Activated CD4-positive, alpha-beta T cell treated with anti-CD3 and anti-CD28 coated beads for 36 hours (primary cell): ENCODE measurements at places on chromosomes 1 and 21. TPM values are rescaled to one million over a fixed set of nuclear protein-coding genes. Genes with fewer than 3 reads are reported as not detected.

Gene TSPAN2
- 0.69 TPM for total RNA-seq

Gene LRRC39
- 0.51 TPM for total RNA-seq

Gene B3GALT2
- not detected for total RNA-seq

Gene SPRR2A
- total RNA-seq = not detected

GRCh38 chr1:186681801-186682200 is 1.6 kb upstream of the PTGS2 start:
- peaks cover 10% of the 10 kb centered on the region for H3K4me1 ChIP-seq
- no peak overlapping the region for H3K27ac ChIP-seq
- no peak overlapping the region for H3K4me3 ChIP-seq
- DNase-seq = no peak

DNA sequence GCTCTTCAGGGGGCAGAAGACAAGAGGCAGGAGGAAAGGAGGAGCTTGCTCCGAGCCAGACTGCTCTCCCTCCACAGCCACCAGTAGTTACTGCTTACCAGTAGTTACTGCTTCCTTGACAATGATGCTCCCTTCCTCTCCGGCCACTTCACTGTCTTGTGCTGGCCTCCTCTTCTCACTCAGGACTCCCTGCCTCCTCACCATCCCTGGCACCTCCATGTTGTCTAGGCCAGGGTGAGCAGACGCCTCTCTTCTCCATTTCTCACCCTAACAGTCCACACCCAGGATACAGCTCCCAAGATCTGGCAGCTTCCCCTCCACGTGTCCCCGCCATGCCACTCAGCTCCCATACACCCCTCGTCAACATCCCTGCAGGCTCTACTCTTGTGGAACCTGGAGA is 82.4 kb upstream of the TLR5 start:
- no peak overlapping the region for H3K4me3 ChIP-seq
- H3K36me3 ChIP-seq = peaks cover 6% of the 10 kb centered on the region
- no peaks in the 10 kb centered on the region for H3K27me3 ChIP-seq
- H3K27ac ChIP-seq = no peak overlapping the region
- peaks cover 24% of the 10 kb centered on the region for H3K4me1 ChIP-seq

DNA sequence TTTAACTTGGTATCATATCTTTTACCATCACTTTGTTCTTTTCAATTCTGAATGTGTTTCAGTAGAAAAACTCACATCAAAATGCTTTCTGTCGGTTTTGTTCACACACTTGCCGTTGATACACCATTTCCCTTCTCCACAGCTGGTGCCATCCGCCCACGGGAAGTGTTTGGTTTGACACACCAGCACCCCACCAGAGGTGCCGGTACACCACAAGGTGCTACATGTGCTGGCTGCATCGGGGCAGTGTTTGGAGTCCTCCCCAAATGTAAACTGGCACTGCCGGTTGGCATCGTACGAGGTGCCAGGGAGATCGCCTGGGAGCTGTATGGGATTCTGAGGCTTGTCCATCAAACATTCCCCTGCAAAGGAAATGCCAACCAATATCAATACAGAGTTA is 5.0 kb downstream of the ADAMTS1 start:
- H3K36me3 ChIP-seq = no peaks in the 10 kb centered on the region
- H3K4me3 ChIP-seq = no peak overlapping the region
- peak; percentile 60 for DNase-seq
- no peak overlapping the region for H3K27ac ChIP-seq
- H3K4me1 ChIP-seq = peaks cover 13% of the 10 kb centered on the region
- H3K27me3 ChIP-seq = peaks cover 46% of the 10 kb centered on the region

DNA sequence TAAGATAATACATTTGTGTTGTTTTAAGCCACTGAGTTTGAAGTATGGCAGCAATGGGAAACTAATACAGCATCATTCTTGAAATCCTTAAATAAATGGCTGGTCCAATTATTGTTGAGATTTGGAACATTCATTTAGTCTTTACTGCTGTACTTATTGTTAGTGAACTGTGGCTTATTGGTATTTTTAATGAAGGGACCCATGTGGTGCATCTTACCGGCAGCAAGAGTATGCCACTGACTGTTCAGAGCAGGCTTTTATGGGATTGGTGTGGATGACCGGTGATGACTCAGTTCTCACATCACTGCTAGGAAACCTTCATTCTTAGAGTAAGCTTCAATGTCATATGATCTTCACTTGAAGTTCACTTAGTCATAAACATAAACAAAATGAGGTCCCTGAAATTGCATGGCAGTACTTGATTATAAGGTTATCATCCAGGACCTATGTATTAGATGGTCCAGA is 31.5 kb downstream of the PRKAA2 start:
- no peak for DNase-seq
- H3K27ac ChIP-seq = no peak overlapping the region
- no peak overlapping the region for H3K4me3 ChIP-seq
- peaks cover 15% of the 10 kb centered on the region for H3K27me3 ChIP-seq
- no peaks in the 10 kb centered on the region for H3K4me1 ChIP-seq

DNA sequence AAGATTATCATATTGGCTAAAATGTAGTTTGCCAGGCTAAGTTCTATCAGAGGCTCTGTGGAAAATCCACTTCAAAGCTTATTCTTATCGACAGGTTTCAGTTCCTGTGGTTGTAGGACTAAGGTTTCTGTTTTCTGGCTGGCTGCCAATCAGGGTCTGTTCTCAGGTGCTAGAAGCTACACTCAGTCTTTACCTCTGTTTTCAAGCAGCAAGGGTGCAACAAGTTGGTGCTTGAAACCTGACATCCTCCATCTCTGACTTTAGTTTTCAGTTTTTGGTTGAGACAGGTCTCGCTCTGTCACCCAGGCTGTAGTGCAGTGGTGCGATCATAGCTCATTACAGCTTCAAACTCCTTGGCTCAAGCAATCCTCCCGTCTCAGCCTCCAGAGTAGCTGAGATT is 15.3 kb upstream of the TMCO2 start:
- DNase-seq = peak; percentile 83
- peaks cover 30% of the 10 kb centered on the region for H3K4me1 ChIP-seq
- H3K27ac ChIP-seq = peak overlapping the region; percentile 19
- H3K27me3 ChIP-seq = no peaks in the 10 kb centered on the region
